NCI-H2029 (cell line): ENCODE measurements at places on chromosomes 6 and 20.

- DNase-seq, result no peak
These were observed 443.8 kb upstream of the MANEA start for GRCh38 chr6:95133578-95133977.

DNA sequence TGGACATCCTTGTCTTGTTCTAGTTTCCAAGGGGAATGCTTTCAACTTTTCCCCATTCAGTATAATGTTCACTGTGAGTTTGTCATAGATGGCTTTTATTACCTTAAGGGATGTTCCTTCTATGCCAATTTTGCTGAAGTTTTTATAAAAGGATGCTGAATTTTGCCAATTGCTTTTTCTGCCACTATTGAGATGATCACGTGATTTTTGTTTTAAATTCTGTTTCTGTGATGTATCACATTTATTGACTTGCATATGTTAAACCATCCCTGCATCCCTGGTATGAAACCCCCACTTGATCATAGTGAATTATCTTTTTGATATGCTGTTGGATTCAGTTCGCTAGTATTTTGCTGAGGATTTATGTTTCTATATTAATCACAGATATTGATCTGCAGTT lies 130.6 kb upstream of the TAB2 start:
- no peak for DNase-seq

DNA sequence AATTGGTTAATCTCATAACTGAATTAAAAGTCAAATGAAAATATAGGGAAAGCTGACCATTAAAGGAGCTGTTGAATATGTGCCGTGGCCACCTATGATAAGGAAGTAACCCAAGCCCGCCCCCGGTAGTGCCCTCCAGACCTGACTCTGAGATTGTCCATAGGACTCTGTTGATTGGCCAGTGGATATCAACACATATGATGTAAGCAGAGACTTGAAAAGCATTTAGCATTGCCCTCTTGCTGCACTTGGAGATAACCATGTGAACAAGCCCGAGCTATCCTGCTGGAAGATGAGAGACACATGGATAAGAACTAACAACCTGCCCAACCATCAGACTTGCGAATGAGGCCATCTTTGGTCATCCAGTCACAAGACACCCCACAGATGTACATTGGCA lies 83.2 kb downstream of the LINC00237 start:
- DNase-seq, result no peak

- peak; percentile 8 for DNase-seq
These were observed 94.4 kb upstream of the PRDM1 start for GRCh38 chr6:105991561-105992314.

GRCh38 chr6:107607116-107607515 lies 117.2 kb downstream of the SOBP start:
- DNase-seq, result no peak

- DNase-seq, result peak; percentile 40
These were observed 42.4 kb upstream of the ADGRF4 start for GRCh38 chr6:47655719-47656595.

GRCh38 chr6:120254651-120255050 lies 905.1 kb upstream of the MAN1A1 start:
- DNase-seq, result no peak

GRCh38 chr6:124054034-124054433 lies 250.4 kb downstream of the NKAIN2 start:
- no peak for DNase-seq

GRCh38 chr6:32627831-32628230 lies 9.4 kb upstream of the HLA-DQA1 start:
- DNase-seq, result no peak

DNA sequence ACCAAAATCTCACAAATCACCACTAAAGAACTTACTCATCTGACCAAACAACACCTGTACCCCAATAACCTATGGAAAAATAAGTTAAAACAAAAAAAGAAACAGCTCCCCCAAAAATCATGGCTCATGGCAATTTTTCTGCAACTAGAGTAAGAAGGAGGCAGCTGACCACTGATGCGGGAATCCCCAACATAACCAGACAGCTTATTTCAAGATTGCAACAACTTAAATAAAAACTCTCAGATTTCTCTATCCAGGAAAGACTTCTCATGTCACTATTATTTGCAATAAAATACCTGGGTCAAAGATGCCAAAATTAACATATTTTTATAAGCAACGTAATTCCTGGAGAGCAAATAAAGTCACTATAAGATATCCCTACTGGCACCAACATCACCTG lies 128.1 kb upstream of the LY86 start:
- DNase-seq, result no peak

DNA sequence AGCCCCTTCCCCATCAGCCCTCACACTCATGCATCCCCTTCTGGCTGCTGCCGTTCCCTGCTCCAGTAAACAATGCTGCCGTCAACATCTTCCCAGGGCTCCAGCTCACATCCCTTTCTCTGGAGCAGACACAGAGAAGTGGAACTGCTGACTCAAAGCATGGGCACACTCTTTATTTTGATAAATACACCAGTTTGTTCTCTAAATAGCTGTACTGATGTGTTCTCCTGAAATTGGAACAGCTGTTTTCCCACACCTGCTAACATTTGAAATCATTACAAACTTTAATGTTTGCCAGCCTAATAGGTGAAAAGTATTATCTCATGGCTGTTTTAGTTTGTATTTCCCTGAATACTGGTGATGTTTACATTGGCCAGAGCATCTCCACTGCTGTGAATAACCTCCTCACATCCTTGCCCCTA lies 102.1 kb upstream of the NXT1 start:
- no peak for DNase-seq

GRCh38 chr20:55744896-55745295 lies 260.4 kb downstream of the CBLN4 start:
- no peak for DNase-seq

GRCh38 chr20:57772349-57772964 lies 62.6 kb upstream of the PMEPA1 start:
- DNase-seq, result no peak

DNA sequence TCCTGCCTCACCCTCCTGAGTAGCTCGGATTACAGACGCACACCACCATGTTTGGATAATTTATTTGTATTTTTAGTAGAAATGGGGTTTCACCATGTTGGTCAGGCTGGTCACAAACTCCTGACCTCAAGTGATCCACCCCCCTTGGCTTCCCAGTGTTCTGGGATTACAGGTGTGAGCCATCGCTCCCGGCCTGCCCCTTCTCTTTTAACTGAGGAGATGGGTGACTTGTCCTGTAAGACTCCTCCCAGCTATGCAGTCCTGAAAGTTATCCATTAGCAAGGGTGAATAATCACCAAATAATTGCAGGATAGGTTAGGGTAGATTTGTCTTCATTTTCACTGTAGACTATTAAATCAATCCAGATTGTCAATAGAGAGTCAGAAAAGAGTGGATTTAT lies 40.5 kb upstream of the JARID2 start:
- DNase-seq, result no peak

DNA sequence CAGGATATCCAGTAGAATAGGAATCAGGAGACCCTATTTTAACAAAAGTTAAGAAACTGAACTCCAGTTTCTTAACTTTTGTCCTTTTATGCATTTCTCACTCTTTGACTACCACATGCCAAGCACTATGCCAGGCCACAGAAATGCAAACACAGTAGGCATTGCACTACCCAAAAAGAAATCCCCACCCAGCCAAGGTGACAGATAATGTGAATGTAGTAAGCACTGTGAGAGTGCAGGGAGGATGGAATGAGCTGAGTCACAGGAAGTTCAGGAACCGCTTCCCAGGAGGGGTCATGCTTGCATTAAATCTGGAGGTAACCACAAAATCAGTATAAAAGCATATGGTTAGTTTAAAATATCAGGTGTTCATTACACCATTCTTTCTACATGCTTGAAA lies 20.1 kb upstream of the FAM83C start:
- no peak for DNase-seq

GRCh38 chr6:28875191-28875747 lies 48.5 kb downstream of the TRIM27 start:
- DNase-seq, result no peak

- DNase-seq, result no peak
These were observed 16.8 kb upstream of the SNX9 start for GRCh38 chr6:157806131-157806855.

- DNase-seq, result no peak
These were observed 8.7 kb downstream of the CTNNBL1 start for GRCh38 chr20:37702403-37703034.

DNA sequence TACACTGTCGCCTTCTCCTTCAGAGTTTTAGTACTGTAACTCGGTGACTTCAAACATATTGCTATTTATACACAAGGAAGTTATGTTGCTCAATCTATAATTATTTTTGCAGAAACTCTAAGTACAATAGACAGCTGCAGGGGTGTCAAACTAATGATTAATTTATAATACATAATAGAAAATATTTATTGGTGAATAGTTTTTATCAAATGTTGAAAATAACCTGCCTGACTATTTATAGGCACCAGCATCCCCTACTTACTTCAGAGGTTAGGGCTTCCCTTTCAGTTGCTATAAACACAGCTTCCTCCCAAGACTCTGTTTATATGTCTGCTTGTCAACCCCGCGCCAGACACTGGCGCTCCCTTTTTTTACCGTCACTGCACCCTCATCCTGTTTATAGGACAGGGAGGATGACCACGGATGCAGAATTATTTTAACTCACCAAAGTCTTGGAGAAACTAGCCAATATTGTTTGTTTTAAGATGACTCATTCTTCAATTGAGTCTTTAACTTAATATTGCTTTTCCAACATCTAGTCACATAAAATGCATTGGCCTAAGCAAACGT lies 225.0 kb downstream of the ALDH8A1 start:
- DNase-seq, result no peak

DNA sequence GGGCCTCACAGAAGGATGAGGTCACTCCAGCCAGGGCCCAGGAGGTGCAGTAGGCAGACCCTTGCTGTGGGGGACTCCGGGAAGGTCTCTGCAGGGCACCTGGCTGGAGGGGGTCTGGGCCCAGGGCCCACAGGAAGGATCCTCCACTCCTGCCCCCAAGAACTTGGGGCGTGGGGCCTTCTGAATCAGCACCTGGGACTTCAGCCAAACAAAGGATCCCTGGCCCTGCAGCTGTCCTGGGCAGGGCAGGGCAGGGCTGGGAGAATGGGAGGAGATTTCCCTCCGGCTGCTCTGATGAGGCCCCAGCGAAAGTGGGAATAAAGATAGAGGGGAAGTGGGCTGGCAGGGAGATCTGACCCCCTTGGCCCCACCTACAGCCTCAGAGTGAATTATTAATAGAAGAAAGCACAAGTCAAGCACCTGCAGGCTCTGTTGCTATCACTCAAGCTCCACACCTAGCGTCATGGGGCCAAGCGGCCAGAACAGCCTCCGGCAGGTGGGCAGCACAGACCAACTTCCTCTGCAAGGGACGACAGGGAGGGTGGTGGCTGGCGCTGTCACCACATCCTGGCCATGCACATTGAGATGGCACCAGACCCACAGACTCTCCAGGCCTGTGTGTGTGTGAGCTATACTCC lies 61.6 kb upstream of the MRPS10 start:
- DNase-seq, result no peak

GRCh38 chr6:47496935-47497579 lies 19.5 kb downstream of the CD2AP start:
- DNase-seq, result no peak

GRCh38 chr6:28005975-28006374 lies 48.9 kb downstream of the OR2B6 start:
- DNase-seq, result no peak

DNA sequence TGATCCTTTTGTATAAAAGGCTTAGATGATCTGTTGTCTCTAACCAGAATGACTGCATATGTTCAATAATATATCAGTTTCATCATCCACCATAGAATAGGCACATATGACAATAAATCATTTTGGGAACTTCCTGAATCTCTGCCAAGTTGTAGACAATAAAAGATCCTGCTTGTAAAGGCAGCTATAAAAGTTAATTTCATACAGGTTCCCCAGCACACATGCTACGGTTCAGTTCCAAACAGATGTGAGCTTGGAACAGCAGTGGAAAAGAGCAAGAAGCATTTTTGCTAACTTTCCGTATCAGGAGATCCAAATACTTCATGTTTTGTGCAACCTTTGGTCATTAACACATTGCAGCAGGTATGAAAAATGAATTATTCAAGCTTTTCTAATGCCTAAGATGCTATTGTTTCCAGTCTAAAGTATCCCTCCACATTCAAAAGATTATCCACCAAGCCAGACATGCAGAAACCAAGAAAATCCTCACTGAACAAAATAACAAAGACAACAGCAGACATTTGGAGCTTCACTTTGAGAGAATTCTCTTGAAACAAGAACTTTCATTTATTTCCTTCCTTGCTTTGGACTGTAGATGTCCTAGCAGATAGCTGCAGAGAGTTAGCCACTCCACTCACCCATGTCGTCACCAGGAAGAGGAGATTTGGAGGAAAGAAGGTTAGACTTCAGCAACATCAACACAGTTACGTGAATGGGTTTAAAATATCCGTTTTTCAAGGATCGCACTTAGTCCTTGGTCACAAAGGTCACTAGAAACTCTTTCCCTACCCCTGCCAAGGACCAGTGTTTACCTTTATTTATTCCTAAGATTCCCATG lies 453.5 kb upstream of the JARID2 start:
- DNase-seq, result no peak

DNA sequence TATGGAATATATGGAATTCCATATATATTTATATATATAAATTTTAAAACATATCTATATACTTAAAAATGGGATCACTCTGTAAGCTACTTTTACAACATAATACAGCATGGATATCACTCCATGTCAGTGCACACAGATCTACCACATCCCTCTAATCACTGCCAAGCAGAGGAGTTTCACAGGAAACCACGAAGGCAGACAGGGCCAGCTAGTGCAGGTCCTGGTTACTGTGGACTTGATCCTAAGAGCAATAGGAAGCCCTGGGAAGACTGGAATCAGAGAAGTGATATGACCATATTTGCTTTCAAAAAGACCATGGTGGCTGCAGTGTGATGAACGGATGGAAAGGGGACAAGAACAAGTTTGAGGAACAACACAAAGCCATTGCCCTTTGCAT lies 40.0 kb upstream of the NRN1 start:
- no peak for DNase-seq

GRCh38 chr6:156984178-156984738 lies 207.1 kb downstream of the ARID1B start:
- no peak for DNase-seq

- DNase-seq, result no peak
These were observed 1.7 kb upstream of the TMEM170B start for GRCh38 chr6:11535801-11536230.
